ENCODE measurements at places on chromosomes 6 and 20.
A peak's percentile ranks its signal among the peaks of the same experiment; 100 is the strongest.

GRCh38 chr6:126959765-126960164, 158.7 kb upstream of the RSPO3 start:
- DNase-seq, result no peak

- DNase-seq, result no peak
Measured at GRCh38 chr20:13855613-13856012, 70.8 kb downstream of the NDUFAF5 start.

- DNase-seq, result no peak
Measured at GRCh38 chr6:10316373-10316721, 98.5 kb downstream of the TFAP2A start.

GRCh38 chr6:36592221-36592655, 1.9 kb upstream of the SRSF3 start:
- no peak for DNase-seq

DNA sequence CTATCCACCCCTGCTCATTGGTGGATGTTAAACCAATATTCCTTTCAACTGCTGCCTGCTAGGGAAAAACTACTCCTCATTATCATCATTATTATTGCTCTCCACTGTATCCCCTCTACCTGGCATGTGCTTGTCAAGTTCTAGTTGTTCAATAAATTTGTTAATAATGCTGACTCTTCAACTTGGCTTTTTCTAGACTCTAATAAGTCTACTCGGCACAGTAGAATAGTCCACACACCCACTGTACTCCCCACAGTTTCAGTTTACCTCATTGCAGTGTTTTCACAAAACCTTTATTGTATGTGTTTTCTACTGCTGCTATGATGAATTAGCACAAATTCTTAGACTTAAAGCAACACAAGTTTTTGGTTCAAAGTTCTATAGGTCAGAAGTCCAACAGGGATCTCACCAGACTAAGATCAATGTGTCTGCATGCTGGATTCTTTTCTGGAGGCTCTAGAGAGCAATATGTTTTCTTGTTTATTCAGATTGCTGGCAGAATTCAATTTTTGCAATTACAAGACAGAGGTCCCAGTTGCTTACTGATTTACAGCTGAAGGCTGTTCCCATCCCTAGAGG, 13.1 kb downstream of the BTN3A1 start:
- DNase-seq, result no peak

GRCh38 chr20:57891014-57891413, 181.2 kb upstream of the PMEPA1 start:
- no peak for DNase-seq

GRCh38 chr6:166005944-166006899, 161.4 kb downstream of the TBXT start:
- no peak for DNase-seq

DNA sequence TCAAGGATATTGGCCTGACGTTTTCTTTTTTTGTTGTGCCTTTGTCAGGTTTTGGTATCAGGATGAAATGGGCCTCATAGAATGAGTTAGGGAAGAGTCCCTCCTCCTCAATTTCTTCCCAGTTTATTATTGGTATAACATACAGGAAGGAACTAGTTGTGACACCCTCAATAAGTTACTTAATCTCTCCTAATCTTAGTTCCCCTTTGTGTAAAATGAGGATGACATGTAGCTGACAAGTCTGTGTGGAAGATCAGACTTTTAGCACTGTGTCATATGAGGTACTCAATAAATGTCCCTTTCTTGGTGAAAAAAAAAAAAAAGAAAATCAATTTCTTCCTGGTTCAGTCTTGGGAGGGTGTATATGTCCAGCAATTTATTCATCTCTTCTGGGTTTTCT, 155.8 kb downstream of the PDE7B start:
- DNase-seq, result no peak

- no peak for DNase-seq
Measured at GRCh38 chr6:100455230-100456124, 9.2 kb downstream of the SIM1 start.

DNA sequence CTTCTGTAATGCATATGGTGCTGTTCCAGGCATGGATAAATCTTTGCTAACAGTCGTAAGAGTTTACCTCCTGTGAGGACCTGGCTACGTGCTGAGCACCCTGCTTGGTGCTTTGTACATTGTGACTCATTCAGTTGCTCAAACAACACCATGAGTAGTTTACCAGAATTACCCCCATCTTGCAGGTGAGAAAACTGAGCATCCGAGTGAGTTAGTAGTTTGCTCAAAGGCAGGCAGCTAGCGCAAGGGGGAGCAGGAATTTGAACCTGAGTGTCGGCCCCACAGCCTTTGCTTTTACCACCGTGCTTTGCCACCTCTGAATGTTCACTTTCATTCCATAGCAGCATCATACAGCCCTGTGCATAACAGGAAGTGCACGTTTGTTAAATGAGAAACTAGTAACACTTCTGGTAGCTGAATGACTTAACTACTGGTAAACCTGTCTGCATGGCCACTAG, 121.9 kb downstream of the MTHFD1L start:
- no peak for DNase-seq

- peak; percentile 81 for DNase-seq
Measured at GRCh38 chr20:31606804-31607639, 1.9 kb downstream of the ID1 start.

DNA sequence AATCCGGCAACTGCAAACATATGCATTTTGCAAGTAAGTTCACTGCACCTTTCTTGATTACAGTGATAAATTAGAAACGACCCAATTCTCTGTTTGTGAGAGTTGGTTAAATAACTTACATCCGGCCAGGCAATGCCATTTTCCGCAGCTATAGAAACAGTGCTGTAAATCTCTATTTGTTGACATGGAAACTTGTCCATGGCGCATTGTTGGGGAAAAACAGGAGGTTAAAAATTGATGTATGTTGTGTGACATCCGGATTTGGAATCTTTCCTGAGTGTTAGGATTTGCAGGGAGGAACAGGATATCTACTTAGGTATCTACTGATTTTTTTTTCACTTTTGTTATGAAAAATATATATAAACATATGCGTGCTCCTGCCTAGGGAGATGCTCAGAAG, 66.5 kb downstream of the DLGAP4 start:
- DNase-seq, result no peak

DNA sequence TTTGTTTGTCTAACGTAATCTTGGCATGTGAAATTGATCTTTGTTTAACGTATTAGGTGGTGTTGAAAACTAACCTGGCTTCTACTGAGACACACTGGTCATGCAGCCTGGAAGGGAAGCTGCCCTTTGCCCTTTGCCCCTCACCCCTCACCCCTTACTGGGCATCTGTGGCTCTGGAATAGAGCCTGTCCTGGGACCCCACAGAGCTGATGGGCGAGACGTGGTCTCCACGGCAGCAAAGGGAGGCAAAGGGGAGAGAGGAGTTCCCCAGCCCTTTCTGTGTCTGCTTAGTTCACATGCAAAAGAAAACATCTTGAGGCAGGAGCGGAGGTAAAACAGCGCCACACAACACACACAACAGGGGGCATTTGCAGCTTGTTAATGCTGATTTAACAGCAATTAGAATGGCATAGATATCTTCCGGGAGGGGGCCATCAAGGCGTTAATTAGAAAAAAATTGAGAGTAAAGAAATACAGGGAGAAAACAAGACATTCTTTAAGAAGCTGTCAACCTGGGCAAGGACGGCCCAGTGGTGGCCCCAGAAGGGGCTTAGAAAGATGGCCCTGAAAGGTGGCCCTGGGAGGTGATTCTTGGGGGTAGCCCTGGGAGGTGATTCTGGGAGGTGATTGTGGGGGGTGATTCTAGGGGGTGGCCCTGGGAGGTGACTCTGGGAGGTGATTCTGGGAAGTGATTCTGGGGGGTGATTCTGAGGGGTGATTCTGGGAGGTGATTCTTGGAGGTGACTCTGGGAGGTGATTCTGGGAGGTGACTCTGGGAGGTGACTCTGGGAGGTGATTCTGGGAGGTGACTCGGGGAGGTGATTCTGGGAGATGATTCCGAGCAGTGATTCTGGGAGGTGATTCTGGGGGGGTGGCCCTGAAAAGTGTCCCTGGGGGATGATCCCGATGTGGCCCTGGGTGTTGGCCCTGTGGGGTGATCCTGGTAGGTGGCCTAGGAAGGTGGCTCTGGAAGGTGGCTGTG, 44.5 kb upstream of the DACT2 start:
- no peak for DNase-seq

DNA sequence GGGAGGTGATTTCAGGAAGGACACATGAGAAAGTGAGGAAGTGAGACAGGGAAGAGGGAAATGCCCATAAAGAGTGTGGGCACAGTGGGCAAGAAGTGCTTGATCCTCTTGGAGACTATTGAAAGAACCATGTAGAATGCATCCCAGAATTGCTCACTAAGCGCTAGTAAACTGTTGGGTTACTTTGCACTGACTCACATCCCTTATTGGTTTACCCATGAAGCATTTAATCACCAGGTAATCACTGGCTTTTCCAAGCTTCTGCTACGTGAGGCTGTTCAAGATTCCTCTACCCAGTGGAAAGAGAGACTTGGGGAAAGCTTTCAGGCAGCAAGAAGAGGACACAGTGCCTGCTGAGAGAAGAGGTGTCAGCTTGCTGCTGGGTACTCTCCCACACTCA, 410.0 kb upstream of the JAG1 start:
- DNase-seq, result no peak

- DNase-seq, result no peak
Measured at GRCh38 chr6:30887901-30888815, 3.8 kb downstream of the DDR1 start.

DNA sequence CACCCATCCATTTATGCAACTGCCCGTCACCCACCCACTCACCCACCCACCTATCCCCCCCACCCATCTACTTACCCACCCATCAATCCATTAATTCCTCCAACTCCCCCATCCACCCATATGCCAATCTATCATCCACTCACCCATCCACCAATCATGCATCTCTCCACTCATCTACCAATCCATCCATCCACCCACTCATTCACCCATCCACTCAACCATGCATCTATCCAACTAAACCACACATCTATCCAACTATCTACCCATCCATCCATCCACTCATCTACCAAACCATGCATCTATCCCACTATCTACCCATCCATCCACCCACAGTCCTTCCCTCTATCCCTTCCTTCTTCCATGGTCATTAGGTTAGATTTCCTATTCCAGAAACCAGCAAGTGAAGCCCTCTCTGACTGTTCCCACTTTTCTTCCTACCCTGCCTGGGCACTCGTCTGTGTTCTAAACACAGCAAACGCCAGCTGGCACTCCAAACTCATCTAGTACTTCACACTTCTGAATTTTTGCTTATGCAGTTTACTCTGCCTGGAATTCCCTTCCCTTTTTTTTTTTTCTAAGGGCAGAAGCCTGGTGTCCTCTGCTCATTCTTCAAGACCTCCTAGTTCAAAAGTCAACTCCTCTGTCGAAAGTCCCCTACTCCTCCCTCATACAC, 43.1 kb downstream of the ARHGAP40 start:
- no peak for DNase-seq

GRCh38 chr20:62772990-62773844, 23.1 kb upstream of the MRGBP start:
- DNase-seq, result no peak

- DNase-seq, result peak; percentile 14
Measured at GRCh38 chr6:157597461-157598312, 216.7 kb downstream of the ZDHHC14 start.

DNA sequence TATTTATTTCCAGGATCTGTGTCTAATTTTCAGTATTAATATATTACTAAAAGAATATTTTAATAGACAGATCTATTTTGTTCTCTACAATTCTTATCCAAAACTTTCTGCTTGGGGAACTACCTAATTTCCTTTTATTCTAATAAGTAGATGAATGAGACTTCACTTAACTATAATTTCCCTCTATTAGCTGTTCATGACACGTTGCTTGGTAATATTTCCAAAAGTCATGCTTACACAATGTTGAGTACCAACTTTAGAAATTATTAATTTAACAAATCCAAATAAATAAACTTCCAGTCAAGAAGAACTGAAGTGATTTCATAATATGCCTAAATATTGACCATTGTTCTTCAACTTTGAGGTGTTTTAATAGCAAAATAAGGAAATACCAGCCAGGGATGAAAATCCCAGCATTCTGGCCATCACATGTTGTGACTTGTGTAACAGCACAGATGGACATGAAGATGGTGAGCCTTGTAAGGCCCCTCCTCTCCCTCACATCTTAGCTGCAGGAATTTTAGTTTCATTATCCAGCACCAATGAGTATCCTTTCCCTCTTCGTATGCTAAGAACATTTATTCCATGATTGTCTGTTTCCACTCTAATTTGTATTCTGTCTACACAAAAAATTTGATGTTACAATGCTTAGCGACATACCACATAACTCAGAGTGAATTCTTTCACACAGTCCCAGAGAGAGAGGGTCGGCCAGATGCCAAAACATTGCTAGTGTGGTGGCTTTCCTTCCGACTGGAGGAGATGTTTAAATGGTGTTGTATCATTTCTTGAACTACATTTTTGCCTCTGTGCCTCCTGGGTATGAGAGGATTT, 137.5 kb downstream of the FOXA2 start:
- no peak for DNase-seq

DNA sequence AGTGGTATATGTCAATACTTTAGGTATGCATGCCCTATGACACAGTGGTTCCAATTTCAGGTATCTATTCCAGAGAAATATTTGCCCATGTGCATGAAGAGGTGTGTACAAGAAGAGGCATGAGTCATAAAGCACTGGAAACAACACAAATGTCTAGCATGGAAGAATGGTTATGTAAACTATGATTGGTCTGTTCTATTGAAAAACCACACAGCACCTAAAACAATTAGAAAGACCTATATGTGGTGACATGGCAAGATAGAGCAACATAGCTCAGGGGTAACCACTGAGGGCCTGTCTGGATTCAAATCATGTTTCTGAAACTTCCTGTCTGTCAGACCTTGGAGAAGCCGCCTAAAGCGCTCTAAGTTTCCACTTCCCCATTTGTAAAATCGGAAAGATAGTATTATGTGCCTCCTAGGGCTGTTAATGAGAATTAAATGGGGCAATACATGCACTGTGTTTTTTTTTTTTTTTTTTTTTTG, 76.0 kb upstream of the SHLD1 start:
- peak; percentile 73 for DNase-seq

DNA sequence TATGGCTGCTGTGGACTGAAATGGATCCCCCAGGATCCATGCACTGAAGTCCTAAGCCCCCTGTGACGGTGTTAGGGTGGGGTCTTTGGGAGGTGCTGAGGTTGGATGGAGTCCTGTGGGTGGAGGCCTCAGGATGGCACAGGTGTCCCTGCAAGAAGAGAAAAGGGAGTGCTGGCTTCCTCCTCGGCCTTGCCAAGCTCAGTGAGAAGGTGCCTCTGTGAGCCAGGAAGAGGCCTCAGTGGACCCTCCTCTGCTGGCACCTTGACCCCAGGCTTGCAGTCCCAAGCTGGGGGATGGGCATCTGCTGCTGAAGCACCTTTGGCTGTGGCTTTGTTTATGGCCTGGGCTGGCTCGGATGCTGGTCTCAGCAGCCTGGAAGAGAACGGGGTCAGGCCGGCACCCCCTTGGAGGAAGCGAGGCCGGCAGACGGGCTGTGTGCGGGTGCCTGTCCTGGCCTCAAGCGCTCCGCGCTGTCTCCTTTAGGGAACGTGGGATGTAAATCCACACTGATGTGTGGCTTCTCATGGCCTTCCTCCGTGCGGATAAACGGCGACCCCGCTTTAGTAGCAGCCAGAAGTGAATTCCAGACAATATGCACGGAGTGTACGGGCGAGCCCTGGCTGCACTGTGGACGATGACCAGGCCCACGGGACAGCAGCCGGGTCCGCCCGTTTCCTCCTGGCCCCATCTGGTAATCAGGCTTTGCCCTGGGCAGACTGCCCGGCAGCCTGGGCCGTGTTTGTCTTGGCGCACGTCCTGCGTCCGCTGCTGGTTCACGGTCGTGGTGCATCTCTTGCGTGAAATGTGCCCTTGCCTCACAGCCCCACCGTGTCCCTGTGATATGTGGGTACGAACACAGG, 182.6 kb downstream of the ERMARD start:
- DNase-seq, result no peak

GRCh38 chr20:64084685-64085152, 521 bp upstream of the LKAAEAR1 start:
- no peak for DNase-seq

Data from NCI-H2029 treated with DMSO at 0.1 percent for 48 hours (cell line).